ENCODE measurements at places on chromosomes 13 and 19. TPM values are rescaled to one million over a fixed set of nuclear protein-coding genes. Genes with fewer than 3 reads are reported as not detected.

DNA sequence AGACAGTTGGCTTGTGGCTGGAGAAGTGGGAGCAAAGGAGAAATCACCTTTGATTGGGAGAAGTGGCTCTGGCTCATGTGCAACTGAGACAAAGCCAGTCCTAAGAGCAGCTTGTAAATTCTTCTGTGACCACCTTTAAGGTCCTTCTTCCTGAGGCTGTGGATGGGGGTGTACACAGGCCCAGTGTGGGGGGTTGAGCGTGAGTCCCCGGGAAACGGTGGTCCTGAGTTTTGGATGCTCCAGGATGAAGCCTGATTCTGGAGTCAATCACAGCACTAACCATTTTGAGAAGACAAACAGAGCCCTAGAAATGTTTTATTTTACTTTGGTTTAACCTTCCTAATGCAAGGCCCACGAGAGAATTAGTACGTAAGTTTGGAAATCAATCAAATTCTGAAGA lies 3.9 kb upstream of the CEBPA start:
- no peak for DNase-seq

DNA sequence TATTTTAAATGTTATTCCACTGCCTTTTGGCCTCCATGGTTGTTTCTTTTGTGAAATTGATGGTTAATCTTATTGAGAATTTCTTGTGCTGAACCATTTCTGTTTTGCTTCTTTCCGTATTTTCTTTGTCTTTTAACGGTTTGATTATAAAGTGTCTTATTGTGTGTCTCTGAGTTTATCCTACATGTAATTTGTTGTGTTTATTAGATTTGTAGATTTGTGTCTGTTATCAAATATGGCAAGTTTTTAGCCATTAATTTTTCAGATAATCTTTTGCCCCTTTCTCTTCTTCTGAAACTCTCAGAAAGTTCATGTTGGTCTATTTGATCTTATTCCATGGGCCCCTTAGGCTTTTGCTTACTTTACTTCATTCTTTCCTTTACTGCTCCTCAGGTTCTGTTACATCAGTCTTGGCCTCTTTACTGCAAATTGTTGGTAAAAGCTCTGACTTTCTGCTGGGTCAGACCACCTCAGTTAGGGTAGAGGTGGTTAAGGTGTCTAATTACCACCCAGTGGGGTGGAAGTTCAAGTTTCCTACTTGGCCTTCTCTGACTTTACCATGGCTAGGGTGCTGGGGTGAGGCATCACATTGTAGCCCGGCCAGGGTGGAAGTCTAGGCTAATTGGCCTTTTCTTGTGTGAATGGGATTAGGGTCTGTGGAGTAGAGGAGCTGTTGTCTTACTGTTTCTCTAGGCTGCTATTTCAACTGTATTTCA lies 58.3 kb downstream of the ZMYM2 start:
- no peak for DNase-seq

Gene PTGER1
- total RNA-seq, result 0.28 TPM

Gene ZNF813
- 2.6 TPM for total RNA-seq

GRCh38 chr13:88384542-88384941 lies 713.4 kb downstream of the SLITRK5 start:
- DNase-seq, result no peak
